AG04449 (cell line): ENCODE measurements at places on chromosomes 1 and 21.

GRCh38 chr1:197063212-197063611 is 3.8 kb downstream of the F13B start:
- DNase-seq: no peak

DNA sequence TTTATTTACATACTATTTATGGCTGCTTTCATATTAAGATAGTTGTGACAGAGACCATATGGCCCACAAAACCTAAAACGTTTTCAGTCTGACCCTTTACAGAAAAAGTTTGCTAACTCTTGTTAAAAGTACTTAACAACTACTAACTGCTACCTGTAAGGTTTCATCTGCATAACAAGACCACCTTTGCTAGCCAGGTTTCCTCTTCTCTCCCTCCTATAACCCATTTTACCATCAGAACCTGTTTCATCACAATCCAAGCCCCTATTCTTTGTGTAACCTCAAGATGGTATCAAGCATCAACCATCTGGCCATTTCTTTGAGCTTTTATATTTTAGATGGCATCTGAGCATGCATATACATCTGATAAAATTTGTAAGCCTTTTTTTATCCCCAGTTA is 305.4 kb downstream of the HHIPL2 start:
- DNase-seq: no peak

- no peak for DNase-seq
These were observed 347.9 kb downstream of the LTN1 start for GRCh38 chr21:28644762-28645161.

GRCh38 chr1:16971341-16972188 is 8.9 kb downstream of the MFAP2 start:
- DNase-seq: no peak

GRCh38 chr1:13911697-13912619 is 212.0 kb downstream of the PRDM2 start:
- DNase-seq: no peak

GRCh38 chr1:39524591-39525365 is 33.3 kb downstream of the BMP8A start:
- DNase-seq: no peak

DNA sequence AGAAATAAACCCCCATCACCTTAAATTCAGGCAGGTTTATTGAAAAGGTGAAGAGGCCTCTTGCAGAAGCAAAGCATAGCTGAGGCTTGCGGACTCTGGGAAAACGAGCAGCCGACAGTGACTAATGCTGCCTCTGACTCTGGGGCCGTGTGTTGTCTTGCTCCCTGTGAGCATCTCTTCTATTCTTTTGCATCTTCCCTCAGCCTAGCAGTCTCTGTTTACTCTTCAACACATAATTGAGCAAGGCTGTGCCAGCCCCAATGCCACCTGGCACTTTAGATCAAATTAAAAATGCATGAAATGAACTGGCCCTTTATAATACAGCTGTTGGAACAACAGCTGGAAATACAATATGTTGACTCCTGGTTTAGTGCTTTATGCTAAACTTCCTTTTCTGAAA is 18.4 kb upstream of the REG4 start:
- DNase-seq: no peak

DNA sequence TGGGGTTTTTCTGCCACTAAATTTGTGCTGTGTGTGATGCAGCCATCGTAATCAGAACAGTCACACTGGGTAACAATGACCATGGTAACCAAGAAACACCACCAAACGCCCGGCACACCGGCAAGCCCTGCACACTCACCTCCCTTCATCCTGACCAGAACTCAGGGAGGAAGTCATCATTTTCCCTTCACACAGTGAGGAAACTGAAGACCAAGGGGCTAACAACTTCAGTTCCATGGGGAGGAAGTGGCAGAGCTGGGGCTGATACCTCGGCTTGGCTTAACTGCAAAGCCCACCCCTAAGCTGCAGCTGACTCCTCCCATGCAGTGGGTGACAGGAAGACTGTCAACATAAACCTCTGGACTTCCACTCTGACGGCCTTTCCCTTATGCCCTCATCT is 69.3 kb upstream of the BCAR3 start:
- DNase-seq: no peak

GRCh38 chr1:168362991-168363390 is 82.3 kb downstream of the TBX19 start:
- DNase-seq: no peak

- DNase-seq: no peak
These were observed 14.0 kb downstream of the GPA33 start for GRCh38 chr1:167076136-167076710.

DNA sequence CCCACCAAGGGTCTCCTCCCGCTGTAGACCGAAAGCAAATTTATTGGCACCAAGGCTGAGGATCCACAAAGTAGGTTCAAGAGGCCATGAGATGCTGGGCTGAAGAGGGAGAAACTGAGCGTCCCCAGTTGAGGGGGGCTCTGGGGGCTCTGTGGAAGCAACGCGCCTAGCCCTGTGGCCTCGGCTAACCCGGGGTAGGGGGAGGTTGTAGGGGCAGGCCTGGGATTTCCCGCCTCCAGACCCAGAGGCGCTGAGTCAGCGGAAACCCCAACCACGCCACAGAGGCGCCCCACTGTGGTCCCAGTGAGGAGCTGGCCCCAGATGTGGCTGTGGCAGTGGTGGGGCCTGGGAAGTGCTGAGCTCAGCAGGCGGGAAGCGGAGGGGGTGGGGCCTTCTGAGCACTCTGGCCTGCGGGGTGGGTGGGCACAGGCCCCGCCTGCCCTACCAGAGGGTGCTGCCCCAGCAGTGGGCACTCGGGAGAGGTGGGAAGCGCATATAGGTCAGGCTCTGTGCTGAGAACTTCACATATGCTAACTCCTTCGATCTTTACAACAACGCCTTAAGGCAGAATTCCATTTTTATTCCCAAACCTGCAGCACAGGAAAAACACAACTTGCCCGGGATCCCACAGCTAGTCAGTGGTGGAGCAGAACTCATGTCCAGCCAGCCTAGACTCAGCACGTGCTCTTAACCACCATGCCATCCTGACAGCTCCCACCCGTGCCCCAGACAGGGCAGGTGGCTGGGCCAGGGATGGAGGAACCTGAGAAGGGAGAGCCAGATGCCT is 1.5 kb upstream of the COL16A1 start:
- DNase-seq: no peak

GRCh38 chr1:118118873-118119463 is 66.1 kb downstream of the SPAG17 start:
- DNase-seq: no peak

DNA sequence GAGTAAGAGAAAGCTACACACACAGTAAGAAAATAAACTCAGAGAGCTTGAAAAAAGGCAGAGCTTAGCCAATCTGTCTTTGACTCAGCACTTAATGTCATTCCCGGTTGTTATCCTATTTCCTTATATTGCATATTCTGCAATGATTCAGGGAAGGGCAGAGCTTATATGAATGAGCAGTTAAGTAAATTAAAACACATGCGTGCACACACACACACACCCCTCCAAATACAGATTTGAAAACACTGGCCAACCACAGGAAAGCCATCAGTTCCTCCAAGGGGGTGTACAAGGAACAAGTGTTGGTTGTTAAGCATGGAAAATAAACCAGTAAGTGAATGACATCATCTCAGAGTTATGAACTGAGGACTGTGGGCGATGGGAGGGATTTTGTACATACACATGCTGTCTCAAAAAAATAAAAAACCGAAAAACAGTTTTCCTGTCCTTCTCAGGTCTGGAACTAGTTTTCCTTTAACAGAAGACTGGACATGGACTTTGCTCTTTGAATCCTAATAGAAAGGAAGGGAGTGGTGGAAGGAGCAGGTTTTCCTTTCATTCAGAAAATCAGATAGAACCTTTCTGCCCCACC is 1.0 kb downstream of the IQGAP3 start:
- peak; percentile 74 for DNase-seq

- DNase-seq: no peak
These were observed 5.4 kb downstream of the MEX3A start for GRCh38 chr1:156076609-156077429.

DNA sequence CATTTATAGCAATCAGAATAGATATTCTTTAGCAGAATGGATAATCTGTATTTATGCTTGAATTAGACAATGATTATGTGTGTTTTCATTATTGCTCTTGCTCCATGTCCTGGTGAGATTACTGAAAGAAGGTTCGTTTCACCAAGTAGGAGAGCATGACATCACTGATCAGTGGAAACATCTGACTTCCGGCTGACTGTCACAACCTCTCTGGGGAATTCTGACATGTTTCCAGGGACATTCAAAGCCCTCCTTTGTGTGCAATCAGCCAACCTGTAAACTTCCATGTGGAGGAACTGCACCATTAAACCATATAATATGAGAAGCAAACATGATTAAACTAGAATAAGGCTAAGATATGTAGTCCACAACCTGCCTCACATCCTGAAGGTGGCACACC is 424.8 kb upstream of the ADGRL4 start:
- no peak for DNase-seq

DNA sequence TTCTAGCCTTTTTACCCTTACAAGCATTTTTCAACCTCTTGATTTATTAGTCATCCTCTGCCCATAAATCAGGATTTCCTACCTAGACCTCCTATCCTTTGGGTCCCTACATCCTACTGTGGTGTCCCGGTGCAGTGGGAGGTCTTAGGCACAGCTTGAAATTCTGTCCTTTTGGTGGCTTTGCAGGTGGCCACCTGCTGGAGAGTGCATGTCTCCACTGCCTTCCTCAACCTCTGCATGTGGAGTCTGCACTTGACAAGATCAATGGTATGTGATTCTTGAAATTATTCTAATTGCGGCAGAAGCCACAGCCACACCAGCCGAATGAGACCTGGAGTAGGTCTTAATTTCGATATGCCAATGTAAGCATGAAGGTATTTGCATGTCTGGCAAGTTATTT is 11.4 kb upstream of the KCNA3 start:
- no peak for DNase-seq

- no peak for DNase-seq
These were observed 30.0 kb upstream of the PADI6 start for GRCh38 chr1:17342014-17342441.
